ENCODE measurements at places on chromosomes 1 and 21.

- no peak for DNase-seq
Measured at GRCh38 chr21:35448876-35449599, 399.9 kb upstream of the RUNX1 start.

DNA sequence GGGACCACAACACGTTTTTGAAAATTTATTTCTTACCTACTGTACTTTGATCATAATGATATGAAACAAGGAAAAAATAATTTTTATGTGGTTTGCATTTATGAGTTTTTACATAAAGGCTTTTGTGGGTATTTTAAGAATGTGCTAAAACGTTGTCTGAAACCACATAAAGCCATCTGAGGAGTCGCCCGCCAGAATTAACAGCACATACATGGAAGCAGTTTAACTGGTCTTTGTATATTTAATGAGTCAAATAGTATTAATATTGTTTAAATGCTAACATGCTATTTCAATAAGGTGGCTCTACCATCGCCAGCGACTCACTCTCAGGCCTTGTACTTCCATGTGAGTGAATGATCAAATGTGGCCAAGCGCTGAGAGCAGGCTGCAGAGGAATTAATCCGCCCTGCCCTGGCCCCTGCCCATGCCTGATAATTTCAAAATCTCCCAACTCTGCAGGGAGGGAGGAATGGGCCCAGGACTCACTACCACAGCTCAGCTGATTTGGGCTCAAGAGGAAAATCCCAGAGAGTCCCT, 49.6 kb downstream of the SLC66A1 start:
- no peak for DNase-seq

DNA sequence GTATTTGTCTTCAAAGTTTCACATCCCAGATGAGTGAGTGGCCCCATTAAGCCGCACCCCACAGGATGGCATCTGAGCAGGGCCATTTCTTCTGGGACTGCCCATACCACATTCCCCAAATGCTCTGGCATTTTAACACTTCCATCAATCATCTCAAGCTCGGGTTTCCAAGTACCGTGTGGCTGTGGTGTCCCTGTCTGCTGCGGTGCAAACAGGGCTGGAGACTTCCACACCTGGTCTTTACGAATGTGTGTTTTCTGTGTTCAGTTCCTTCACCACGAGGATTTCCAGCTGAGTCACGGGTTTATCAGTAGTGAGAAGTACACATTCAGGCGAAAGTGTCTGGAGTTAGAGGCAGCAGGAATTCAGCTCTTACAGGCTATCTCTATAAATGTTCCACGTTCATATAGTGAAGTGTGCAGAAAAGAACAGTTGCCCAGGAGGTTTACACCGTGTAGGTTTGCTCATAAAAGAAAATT, 195.2 kb downstream of the RHOU start:
- DNase-seq = no peak

DNA sequence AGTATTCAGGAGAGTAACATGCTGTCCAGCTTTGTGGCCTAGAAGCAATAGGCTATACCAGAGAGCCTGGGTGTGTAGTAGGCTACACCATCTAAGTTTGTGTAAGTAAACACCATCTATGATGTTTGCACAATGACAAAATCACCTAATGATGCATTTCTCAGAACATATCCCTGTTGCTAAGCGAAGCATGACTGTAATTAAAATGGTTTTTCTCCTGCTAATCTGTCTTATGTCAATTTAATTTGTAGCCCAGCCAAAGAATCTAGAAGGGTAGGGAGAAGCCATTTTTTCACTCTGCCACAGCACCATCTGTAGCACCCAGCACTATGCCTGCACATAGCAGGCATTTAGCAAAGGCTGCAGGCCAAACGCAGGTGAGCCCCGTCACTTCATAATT, 2.0 kb upstream of the TTC24 start:
- DNase-seq = no peak

- no peak for DNase-seq
Measured at GRCh38 chr1:227778401-227778947, 37.0 kb upstream of the PRSS38 start.

All from CD4-positive, alpha-beta T cell treated with Interleukin-21 for 1 hour (primary cell).